ENCODE measurements at places on chromosomes 4 and X. TPM values are rescaled to one million over a fixed set of nuclear protein-coding genes. Genes with fewer than 3 reads are reported as not detected.

FAM47C gene
- total RNA-seq: not detected

NR3C2 gene
- total RNA-seq: 0.05 TPM

COL4A6 gene
- 0.10 TPM for total RNA-seq

DNA sequence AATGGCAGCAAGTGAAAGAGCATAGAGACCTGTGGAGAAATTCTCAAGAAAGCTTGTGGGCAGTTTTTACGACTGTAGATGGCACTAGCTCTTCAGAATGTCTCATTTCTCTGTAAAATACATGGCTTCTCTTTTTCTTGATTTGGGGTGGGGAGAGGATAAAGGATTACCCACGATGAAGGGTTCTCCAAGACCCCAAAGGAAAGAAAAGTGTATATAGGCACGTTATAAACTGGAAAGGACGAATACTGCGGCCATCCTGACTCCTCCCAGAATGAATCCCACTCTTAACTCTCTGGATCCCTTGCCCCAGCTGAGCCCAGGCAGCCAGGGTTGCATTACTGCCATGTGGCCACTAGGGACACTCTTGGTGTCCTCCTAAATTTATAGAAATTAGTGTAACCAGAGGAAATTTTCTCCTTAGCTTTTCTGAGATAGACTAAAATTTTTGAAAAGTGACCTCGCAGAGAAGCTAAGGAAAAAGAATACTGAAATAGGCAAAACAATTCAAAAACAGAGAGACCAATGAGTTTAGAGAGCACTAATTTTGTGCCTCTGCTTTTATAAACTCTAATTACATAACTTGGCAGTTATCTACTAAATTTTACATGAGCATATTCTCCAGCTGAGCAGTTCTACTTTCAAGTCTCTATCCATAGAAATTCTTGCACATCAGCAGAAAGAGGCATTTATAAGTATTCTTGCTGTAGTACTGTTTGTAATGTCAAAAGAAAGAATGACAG is 37.8 kb upstream of the PCDH19 start:
- no peaks in the 10 kb centered on the region for H3K27me3 ChIP-seq
- no peaks in the 10 kb centered on the region for H3K4me1 ChIP-seq
- DNase-seq: no peak
- H3K27ac ChIP-seq: no peak overlapping the region
- no peaks in the 10 kb centered on the region for H3K36me3 ChIP-seq

DNA sequence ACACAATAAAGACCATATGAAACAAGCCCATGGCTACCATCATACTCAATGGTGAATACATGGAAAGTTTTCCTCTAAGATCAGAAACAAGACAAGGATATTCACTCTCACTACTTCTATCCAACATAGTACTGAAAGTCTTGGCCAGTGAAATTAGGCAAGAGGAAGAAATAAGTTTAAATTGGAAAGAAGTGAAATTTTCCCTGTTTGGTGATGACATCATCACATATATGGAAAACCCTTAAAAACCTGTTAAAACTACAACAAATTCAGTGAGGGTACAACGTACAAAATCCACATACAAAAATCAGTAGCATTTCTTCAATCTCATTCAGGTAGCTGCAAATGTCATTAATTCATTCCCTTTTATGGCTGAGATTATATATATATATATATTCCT is 164.0 kb upstream of the IRS4 start:
- DNase-seq: no peak
- H3K36me3 ChIP-seq: no peaks in the 10 kb centered on the region
- H3K27ac ChIP-seq: no peak overlapping the region
- no peaks in the 10 kb centered on the region for H3K27me3 ChIP-seq
- H3K4me3 ChIP-seq: no peak overlapping the region
- H3K4me1 ChIP-seq: no peaks in the 10 kb centered on the region

- no peaks in the 10 kb centered on the region for H3K36me3 ChIP-seq
- no peaks in the 10 kb centered on the region for H3K4me1 ChIP-seq
- peak within 1 kb of the TSS; percentile 81 for H3K27ac ChIP-seq
- no peaks in the 10 kb centered on the region for H3K27me3 ChIP-seq
- DNase-seq: no peak
Measured at GRCh38 chr4:139665690-139666529, at the start of gene MGST2. TSS of gene MGST2 (plus strand) at chr4:139665819. CDS start at chr4:139666020, 201 bp downstream.

DNA sequence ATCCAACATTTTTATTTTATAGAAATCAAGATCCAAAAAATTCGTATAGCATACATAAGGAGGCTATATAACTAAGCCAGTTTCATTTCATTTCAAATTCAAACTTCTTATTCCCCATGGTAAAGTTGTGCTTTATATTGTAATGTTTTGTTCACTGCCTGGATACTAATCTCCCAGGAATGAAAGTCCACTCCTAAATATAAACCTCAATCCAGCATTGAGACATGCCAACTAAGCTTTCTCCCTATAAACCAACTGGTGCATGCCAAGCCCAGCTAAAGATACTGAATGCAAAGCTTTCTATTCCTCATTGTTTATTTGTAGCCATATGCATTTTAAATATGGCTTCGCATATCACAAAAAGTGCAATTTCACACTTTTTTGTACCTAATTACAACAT is 63.8 kb upstream of the INPP4B start:
- no peak for DNase-seq
- H3K4me1 ChIP-seq: no peaks in the 10 kb centered on the region
- no peaks in the 10 kb centered on the region for H3K36me3 ChIP-seq

- H3K4me3 ChIP-seq: no peak overlapping the region
- H3K36me3 ChIP-seq: no peaks in the 10 kb centered on the region
- no peaks in the 10 kb centered on the region for H3K4me1 ChIP-seq
Measured at GRCh38 chr4:37693450-37694190, 7.4 kb upstream of the RELL1 start.

DNA sequence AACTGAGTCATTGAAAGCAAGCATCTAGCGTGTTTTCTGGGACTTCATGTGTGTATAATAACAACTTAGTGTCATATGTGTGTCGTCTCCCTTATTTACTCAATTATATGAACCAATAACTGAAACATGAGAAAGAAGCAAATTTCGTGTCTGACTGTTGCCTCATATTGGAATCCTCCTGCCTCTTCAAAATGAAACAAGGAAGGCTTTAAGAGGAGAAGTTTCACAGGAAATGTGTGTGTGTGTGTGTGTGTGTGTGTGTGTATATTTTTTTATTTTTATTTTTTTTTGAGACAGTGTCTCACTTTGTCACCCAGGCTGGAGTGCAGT is 145.8 kb upstream of the SFRP2 start:
- no peaks in the 10 kb centered on the region for H3K4me1 ChIP-seq
- H3K27me3 ChIP-seq: 0 out of 2 replicates have a peak, but pooled peaks cover 2% of the 10 kb centered on the region
- no peak overlapping the region for H3K27ac ChIP-seq
- no peaks in the 10 kb centered on the region for H3K36me3 ChIP-seq

GRCh38 chrX:311156-312129 is 7.2 kb downstream of the GTPBP6 start:
- no peak overlapping the region for H3K4me3 ChIP-seq
- no peaks in the 10 kb centered on the region for H3K27me3 ChIP-seq
- no peak overlapping the region for H3K27ac ChIP-seq
- DNase-seq: no peak

All from GM12878 (cell line).